ENCODE measurements at places on chromosomes 11 and 22.

GRCh38 chr11:79189055-79189454, 251.8 kb downstream of the TENM4 start:
- no peak for DNase-seq

DNA sequence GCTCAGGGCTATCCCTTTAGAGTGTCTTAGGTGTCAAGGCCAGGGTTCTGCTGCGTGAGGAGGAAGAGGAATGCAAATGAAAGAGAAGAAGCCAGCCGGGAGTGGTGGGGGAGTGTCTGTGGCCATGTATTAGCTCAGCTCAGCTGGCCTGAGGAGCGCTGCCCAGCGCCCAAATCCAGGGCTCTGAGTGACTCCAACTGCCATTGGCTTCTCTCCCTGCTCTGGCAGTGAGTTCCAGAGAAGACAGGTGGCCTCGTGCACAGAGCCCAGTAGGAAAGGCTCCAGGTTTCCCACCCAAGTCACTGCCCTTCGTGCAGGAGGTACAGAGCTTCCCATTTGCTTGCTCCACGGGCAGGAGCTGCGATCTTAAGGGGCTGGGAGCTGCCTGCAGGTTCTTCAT, 302.0 kb downstream of the KIRREL3 start:
- no peak for DNase-seq

DNA sequence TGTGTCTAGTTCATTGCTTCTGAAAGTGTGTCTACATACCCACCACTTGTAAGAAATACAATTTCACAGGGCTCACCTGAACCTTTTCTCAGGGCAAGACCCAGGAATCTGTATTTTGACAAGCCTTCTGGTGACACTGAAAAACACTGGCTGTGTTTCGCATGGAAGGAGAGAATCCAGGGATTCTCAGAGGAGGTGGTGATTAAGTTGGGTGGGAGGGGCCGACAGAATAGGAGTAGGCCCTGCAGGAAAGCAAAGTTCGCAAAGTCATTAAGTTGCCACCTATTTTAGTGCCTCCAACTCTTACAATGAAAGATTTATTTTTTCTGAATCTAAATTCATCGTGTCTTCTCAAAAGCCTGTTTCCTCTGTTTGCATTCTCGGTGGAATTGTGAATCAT, 186.8 kb downstream of the FAT3 start:
- DNase-seq = no peak

DNA sequence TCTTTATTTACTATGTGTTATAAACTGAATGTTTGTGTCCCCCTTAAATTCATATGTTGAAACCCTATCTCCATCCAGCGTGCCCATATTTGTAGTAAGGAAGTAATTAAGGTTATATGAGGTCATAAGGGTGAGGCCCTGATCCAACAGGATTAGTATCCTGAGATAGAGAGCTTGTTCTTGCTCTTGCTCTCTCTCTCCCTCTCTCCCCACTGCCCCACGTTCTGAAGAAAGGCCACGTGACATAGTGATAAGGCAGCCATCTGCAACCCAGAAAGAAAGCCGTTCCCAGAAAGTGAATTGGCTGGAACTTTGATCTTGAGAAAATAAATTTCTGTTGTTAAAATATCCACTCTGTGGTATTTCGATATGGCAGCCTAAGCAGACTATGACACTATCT, 212.5 kb downstream of the SWAP70 start:
- DNase-seq = no peak

GRCh38 chr11:76410851-76411357, 29.8 kb downstream of the GVQW3 start:
- DNase-seq = no peak

DNA sequence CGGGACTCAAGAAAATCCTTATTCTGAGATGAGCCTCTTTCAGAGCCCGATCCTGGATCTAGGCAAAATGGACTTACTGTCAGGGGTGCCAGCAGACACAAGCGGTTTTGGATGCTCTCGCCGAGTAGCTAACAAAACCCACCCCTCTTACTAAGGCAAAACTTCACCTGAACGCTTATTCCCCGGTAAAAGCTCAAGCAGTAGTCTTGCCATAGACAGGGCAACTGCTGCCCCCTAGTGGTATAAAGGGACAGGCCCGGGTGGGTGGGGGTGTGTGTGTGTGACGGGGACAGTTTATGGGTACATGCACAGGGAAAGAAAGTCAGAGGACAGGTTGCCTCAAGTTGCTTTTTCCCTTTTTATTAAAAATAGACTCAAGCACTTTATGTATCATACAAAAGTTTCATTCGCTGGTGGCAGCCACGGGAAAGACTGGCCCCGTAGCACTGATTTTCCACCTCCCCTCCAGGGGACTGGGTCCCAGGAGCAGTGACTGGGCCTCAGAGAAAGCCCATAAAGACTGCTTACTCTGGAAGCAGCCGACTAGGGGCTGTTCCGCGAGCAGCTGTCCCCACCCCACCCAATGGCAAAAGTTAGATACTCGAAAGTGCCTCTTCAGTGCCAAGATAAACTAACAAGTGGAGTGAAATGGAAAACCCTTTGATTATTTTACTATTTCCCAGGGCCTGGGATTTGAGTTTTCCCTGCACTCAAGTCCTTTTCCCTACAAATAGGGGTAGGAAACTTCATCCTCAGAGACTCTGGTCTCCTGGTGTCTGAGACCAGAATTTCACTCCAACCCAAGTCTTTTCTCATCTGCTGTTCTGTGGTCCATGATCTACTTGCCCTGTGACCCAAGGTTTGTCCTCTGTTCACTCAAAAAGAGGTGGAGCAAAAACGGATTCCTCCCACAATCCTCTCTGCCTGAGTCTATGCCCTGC, 4.7 kb downstream of the YPEL4 start:
- DNase-seq = peak; percentile 73

DNA sequence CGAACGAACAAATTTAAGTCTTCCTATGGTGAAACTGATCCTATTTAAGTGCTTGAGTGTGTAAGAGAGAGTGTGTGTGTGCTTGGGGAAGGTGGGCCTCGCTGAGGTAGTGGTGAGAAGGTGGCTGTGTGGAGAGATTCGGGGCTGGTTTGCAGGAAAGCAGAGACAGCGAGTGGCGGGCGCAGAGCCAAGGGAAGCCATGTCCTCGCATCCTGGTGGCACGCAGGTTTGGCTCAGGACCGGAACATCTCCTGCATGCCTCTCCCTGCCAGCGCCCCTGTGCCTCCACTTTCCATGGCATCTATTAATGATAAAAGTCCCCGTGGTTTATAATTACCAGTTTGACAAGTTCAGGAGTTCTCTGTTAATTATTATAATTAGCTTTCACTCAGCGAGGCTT, 383.1 kb upstream of the CADM1 start:
- no peak for DNase-seq

DNA sequence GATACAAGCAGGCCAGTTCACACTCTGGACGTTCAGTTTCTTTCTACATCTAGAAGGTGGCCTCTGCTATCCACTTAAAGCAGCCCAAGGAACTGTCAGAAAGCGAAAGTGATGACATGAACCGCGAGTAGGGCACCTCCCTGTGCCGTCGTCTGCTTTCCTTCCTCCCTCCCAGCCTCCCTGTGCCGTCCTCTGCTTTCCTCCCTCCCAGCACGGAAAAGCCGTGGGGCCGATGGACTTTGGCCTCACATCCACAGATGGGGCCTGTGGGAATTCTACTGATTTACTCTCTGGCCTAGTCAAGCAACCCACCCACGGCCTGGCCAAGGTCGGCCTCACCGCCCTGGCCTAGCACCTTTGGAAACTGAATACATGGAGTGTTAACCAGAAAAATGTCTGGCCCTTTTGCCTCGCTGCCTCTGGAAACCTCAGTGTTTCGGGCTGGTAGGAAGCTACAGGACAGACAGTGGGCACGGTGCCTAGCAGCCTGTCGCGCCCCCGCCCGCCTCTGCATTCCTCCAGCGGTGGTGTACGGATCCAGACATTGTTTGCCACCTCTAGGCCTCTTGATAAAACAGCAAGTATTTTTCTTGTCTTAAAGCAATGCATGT, 14.2 kb downstream of the PEX26 start:
- peak; percentile 62 for DNase-seq

GRCh38 chr11:103910721-103911120, 125.7 kb upstream of the DDI1 start:
- no peak for DNase-seq

DNA sequence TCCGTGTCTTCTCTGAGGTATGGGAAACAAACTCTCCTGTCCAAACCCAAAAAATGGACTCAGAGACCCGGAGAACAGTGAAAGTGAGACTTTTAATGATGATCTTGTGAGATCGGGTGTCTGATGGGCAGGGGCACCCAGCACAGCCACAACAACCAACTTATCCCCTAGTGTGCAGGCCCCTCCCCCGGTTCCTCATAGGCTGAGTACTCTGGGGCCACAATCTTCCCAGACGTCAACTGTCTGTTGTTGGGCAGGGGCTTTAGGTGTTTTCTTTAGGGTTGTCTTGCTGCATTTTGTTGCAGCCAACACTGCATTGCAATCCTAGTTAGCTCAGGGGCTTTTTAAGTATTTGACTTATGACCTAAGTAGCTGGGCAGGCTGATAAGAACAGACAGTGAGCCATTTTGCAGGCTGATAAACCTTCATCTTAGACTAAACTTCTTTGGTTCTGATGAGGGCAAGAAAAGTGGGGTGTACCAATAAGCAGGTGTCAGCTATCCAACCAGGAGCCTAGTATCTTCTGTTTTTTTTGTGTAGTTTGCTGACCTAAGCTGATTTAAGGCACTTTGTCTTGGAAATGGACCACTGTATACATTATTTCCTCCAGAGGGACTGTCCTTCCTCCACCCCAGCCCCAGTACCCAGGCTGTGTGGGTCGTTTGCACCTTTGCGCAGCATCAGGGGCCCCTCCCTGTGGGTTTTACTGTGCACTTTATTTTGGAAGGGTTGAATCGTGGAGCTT, 1323.6 kb downstream of the TBC1D22A start:
- DNase-seq = no peak

DNA sequence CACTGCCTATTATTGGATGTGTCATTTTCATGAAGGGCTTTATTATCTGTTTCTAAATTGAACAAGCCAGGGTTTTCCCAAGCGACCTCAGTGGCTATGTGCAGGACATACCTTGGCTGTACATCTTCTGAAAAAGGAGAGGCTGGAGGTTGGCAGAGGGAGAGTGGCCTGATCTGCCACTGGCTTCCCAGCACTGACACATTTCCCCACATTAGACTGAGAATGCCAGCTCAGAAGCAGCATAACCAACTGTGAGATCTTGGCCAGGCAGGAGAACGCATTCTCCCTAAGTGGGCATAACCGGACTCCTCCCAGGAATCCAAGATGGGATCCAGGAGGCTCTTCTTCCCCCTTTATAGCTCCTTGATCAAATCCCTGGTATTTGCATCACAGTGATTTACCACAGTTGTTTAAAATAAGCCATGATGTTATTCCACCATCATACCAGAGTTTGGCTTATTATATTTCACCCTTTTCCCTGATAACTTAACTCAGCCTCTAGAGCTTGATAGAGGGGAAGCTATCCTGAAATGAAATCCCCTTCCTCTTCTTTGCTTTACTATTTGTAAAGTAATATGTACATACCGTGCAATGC, 33.8 kb downstream of the AMOTL1 start:
- no peak for DNase-seq

DNA sequence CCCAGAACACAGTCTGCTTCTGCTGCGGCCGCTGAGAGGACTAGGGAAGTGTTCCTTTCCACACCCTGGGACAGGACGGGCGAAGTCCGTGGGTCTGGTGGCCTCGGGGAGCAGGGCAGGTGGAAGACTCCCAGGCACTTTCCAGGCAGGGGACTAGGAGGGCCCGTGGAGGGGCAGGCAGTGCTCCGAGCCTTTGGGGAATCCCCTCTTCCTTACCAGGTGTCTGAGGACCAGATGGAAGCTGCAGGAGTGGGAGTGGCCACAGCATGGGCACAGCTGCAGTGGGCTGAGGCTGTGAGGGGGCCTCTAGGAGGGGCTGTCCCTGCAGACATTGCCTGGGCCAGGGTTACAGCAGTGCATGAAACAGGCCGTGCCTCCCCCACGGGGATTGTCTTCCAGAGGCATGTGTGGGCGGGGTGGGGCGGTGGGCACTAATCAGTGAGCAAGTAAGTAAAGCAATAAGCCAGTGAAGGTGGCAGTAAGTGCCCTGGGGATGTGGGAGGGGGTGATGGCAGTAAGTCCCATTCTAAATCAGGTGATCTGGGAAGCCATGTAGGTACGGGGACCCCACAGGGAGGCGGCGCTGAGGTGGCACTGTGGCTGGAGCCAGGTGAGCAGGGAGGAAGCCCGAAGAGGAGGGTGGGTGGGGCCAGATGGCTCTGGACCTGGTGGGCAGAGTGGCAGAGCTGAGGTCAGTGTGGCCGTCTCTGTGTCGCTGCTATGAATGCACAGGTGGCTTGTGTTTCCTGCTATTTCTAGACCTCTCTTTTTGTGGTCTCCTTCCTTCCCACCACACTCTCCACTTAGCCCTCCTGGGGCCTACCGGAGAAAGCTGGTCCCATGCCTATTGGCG, 66.4 kb downstream of the CTTN start:
- no peak for DNase-seq

DNA sequence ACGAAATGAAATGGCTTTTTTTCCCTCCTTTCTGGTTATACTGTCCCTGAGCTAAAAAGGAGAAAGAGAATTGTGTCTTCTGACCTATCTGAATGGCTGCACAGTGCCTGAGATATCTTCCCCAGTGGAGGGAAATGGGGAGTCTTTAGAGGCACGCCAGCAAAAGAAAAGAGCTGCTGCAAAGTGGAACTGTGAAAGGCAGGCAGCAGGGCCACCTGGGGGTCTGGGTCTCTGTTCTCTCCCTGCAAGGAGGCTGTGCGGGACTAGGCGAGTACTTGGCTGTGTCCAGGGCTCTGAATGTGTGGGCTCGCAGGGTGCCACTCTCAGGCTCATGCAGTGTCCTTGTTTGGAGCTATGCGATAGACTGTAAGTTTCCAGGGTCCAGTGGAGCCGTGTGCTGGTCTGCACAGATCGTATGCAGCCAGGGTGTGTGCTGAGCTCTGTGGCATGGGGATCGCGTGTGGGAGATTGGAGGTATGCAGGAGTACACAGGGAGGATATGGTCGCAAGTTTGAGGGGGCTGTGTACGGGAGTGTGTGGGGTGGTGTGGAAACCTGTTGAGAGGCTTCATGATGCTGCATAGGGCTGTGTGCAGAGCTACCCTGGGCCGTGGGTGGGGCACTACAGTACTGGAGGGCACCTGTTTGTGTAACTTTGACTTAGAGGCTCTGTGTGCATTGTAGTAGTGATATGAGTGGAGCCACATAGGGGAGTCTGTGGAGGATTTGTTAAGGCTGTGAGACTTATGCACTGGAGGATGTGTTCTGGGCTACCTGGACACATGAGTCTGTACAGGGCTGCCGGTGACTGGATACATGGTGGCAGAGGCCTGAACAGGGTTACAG, 70.1 kb upstream of the OLFML1 start:
- DNase-seq = no peak

- DNase-seq = no peak
These were observed 10.7 kb upstream of the CD5 start for GRCh38 chr11:61091373-61092279.

Measured in SW480 (cell line).